ENCODE measurements at places on chromosomes 2 and 18.

DNA sequence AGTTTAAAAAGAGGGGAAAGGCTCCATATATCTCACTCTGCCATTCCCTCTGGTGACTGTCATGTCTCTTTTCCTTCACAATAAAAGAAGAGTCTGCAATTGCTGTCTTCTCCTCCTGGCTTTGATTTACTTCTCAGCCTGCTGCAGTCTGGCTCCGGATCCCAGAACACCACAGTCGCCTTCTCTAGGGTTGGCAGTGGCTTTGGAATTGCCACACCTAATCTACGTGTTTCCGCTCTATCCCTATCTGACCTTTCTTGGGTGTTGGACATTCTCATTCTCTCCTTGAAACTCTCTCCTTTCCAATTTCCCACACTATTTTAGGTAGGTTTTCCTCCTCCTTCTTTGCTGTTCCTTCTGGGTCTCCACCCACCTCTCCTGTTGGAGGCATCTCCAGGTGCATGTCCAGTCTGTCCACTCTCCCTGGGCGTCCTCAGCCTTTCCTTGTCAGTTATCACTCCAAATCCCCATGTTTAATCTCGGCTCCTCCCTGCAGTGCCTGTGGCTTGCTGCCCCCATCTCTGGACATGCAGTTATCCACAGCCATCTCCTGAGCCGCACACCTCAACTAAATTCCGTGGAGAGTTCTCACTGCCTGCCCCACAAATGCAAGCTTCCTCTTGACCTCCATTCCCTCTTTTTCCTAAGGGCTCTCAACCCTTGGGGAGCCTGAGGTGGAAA, 112.8 kb downstream of the KCTD1 start:
- DNase-seq: no peak

GRCh38 chr2:47867205-47867604, 39.1 kb downstream of the FBXO11 start:
- no peak for DNase-seq

GRCh38 chr18:59516356-59517155, 157.5 kb upstream of the LMAN1 start:
- no peak for DNase-seq

DNA sequence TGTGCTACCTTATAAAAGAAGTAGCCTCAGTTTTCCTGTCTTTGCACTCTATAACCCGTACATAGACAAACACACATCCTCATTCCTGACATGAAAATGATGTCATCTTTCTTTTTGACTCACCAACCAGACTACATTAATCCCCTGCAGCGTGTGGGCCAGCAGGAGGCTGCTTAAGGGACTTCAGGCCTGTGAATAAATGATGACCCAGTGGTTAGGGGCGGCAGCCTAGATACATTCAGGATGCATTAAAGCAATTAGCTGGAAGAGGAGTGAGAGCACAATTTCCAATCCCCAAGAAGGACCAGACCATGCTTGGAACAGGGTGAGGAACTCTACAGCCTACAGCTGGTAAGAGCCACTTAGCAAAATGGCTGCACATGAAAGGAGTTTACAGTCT, 57.3 kb upstream of the KLF7 start:
- no peak for DNase-seq

GRCh38 chr18:62678847-62679485, 36.4 kb upstream of the PHLPP1 start:
- DNase-seq: no peak

GRCh38 chr2:98726205-98726604, 4.7 kb downstream of the MGAT4A start:
- DNase-seq: no peak

GRCh38 chr18:76697441-76697901, 124.9 kb upstream of the ZNF236 start:
- DNase-seq: no peak

- peak; percentile 5 for DNase-seq
Observed at GRCh38 chr2:16635791-16636699, 29.6 kb downstream of the CYRIA start.

DNA sequence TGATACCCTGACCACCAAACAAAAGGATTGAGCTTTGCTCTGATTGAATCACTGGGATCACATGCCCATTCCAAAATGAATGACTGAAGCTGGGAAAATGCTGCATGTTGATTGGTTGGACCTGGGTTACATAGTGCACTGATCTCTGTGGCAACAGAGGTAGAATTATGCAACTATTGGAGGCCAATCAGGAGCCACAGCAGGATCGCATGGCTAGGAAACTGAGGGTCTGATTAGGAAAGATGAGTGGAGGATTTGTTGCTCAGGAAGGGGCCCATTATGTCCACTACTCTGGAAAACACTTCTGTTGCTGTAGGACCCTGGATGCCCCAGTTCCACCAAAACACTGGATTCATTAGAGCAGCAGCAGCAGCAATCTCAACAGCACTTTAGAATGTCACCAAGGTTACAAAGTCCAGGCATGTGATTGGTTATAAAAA, 25.9 kb upstream of the SGPP2 start:
- no peak for DNase-seq

- no peak for DNase-seq
Observed at GRCh38 chr2:134736167-134736880, 17.5 kb upstream of the TMEM163 start.

DNA sequence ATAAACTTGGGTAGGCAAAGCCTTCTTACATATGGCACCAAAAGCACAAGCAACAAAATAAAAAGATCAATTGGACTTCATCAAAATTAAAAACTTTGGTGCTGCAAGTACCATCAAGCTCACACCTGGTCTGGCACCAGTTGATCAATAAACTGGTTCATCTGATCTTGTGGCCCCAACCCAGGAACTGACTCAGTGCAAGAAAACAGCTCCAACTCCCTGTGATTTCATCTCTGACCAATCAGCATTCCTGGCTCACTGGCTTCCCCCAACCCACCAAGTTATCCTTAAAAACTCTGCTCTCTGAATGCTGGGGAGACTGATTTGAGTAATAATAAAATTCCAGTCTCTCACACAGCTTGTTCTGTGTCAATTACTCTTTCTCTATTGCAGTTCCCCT, 8.4 kb downstream of the EPG5 start:
- no peak for DNase-seq

- no peak for DNase-seq
Observed at GRCh38 chr18:13453714-13454113, 235.2 kb downstream of the LDLRAD4 start.

- DNase-seq: no peak
Observed at GRCh38 chr2:119466373-119466772, 34.7 kb downstream of the TMEM37 start.

DNA sequence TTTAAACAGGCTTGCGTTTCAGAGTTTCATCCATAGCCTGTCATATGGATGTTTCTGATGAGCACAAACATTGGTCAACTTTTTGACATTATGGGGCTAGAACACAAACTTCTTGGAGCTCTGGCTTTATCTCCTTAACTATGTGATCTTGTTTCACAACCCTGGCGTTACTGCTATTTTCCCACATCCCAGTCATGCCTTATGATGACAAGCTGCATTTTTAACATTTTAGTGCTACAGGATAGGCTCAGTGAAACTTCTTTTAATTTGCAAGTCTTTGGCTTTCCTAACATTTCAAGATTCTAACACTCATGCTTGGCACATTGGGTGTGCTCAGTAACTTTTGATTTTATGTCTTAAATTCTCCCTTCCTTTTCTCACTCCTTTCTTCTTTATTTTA, 21.0 kb upstream of the PDE1A start:
- no peak for DNase-seq

DNA sequence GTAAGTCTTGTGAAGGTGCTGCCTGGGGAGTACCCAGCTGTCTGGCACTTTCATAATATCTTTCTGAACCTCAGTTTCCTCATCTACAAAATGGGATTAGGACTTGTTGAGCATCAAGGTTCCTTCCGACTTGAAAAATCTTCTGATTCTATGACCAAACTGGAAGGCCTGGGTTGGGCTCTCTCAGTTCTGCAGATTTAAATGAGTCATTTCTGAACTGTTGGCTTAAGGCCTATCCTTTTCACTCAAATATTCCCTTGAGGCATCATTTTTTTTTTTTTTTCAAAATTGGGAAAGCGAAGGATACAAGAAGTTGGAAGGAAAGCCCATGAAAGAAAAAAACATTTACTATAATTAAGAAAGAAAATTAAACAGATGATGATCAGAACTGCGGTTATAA, 40.8 kb upstream of the CYP1B1 start:
- DNase-seq: no peak

GRCh38 chr2:235494716-235495372, 1.0 kb downstream of the AGAP1 start:
- no peak for DNase-seq

DNA sequence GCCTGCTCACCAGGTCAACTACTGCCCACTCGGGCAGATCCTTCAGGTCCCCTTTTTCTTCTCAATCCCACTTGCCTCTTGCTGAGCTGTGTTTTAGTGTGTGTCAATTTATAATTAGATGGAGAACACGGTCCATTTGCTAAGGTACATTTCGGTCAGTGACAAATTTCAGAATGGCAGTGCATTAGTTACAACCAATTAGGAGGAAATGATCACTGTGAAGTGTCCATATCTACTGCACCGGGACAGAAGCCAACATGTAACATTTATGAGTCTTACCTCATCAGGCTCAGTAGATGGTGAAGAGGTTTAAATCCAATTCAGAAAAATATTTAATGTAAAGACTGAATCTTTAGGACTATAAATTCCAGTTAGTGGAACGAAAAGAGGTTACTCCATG, 47.7 kb downstream of the CMPK2 start:
- no peak for DNase-seq

GRCh38 chr2:183024339-183025095, 13.7 kb downstream of the NCKAP1 start:
- no peak for DNase-seq

DNA sequence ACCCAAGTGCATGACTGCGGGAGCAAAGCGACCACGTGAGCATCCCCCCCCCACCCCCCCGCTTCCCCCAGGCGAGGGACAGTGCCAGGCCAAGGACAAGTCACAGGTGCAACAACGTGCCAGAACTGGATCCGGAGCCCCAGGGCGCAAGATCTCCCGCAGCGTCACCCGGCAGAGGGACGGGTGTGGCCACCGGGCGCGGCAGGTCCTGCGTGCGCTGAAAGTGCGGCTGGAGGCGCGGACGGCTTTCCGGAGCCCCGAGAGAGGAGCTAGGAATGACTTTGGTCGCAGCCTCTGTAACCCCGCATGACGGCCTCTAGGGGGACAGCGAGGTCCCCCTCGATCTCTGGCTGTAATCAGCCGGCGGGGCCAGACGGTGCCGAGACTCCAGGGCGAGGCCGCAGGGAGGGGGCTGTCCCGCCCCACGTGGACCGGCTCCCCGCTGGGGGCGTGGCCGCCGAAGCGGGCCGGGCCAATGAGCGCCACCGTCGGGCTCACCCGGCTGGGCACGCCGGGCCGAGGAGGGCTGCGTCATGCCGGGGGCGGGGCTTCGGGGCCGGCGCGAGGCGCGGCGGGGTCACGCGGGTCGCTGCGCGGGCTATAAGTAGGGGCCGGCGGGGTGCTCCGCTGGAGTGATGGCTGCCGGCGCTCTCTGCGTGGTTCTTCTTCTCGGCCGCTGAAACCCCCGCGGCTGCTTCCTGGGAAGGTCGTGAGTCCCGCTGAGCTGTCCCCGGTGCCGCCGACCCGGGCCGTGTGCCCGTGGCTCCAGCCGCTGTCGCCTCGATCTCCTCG, at the start of gene SLC20A1:
Gene SLC20A1 (plus strand): TSS at position 630 of the 792 bp plus-strand sequence. CDS start 890 bp downstream, outside the sequence.
- DNase-seq: peak; percentile 90
